ENCODE measurements at places on chromosomes 6 and 20.

- no peak for DNase-seq
Measured at GRCh38 chr6:36117658-36118549, 12.4 kb upstream of the MAPK13 start.

- no peak for DNase-seq
Measured at GRCh38 chr6:139567095-139567494, 192.6 kb upstream of the CITED2 start.

DNA sequence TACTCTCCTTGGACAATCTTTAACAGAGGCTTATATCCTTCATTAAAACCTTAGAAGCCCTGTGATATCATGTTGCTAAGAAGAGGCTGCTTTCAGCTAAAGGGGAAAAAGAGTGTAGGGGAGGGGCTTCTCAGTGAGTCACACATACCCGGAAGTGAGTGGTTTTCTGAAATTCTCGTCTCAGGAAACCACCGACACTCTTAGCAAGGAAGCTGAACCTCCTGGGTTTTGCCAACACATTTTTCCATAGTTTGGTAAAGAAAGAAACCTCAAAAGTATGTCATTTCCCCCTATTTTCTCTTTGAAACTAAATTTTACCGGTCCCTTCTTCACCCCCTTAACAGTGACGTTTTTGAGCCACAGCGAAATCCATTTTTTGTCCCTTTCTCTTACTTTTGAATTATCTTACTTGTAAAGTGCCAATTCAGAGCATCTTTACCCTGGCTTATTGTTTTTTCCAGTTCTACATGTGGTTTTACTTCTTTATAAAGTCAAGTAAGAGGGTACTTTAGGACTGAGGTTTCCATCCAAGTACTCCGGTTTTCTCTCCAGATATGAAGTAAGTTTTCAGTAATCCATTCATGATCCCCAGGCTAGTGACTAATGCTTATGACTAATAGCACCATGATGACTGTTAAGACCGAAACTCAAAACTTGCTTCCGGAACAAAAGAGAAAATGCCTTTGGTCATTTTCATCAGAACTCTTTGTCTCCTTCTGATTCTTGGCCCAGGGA is 219.3 kb downstream of the ARHGAP18 start:
- DNase-seq = no peak

DNA sequence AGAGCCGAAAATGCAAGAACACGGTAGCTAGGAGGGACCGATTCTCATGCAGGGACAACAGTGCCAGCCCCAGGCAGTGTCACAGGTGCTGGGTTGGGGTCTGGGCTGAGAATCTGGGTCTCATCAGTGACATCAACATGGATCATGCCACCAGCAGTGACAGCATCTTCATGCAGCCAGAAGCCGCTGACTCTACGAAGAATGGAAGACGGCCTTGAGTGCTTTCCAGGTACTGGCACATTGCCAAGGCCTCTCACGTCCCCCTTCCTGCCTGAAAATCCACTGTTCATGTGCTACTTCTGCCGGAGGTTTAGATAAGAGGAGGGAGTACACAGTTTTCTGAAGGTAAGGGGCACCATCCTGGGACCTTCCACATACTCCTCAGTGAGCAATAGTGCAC is 141.1 kb upstream of the FOXQ1 start:
- no peak for DNase-seq

- DNase-seq = no peak
Measured at GRCh38 chr6:14222956-14223355, 105.4 kb downstream of the CD83 start.

- peak; percentile 92 for DNase-seq
Measured at GRCh38 chr6:7150381-7151064, 42.8 kb downstream of the RREB1 start.

DNA sequence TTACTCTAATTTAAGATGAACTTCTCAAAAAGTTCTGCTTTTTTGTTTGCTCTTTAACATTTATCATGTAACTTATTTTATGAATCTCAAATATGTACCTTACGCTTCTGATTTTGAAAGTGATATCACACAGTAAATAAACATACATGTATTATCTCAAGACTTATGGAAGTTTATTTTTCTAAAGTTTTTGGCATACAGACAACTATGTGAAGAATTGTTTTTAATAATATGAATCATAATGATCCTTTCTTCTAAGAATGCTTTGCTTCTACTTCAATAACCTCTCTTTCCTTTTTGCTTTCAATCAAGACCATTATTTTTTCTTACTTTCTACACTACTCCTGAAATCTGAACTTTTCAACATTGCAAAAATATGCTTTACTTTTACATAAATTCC is 816.4 kb downstream of the EYS start:
- DNase-seq = no peak

DNA sequence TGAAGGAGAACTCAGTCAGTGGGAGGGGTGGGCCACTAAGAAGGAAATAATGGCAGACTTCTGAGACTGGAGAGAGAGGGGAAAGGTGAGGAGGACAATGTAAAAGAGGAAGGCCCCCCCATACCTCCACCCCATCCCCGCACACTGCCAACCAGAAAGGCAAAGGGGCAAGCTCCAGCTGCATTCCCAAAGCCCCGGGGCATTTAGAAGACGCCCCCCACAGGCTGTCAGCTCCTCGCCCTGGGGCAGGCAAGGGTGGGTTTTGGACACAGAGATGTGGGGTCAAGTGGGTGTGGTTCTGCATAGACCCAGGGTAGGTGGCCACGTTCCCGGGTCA is 20.8 kb upstream of the SLC22A7 start:
- DNase-seq = no peak

DNA sequence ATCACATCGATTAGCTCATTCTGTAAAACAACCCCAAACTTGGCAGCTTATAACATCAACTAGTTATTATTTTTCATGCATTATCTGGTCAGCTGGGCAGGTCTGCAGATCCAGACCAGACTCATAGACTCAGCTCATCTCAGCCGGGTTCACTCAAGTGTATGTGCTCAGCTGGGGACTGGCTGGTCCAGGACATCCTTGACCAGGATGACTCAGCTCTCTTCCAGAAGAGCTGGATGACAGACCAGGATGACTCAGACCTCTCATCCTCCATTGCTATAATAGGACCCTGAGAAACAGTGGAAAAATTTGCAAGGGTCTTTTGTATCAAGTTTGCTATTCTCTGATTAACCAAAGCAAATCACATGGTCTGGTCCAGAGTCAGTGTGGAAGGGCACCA is 312.5 kb upstream of the PLCB4 start:
- DNase-seq = peak; percentile 77

DNA sequence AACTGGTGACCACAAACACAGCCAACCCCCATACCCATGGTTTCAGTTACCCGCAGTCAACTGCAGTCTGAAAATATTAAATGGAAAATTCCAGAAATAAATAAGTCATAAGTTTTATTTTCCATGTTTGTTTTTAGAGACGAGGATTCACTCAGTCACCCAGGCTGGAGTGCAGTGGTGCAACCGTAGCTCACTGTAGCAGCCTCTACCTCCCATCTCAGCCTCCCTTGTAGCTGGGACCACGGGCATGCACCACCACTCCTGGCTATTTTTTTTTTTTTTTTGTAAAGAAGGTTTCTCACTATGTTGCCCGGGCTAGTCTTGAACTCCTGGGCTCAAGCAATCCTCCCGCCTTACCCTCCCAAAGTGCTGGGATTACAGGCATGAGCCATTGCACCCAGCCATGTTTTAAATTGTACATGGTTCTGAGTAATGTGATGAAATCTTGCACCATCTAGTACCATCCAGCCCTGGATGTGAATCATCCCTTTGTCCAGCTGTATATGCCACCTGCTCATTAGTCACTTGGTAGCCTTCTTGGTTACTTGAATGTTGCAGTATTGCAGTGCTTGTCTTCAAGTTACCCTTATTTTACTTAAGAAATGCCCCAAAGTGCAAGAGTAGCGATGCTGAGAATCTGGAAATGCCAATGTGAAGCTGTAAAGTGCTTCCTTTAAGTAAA is 14.5 kb downstream of the CSNK2A1 start:
- no peak for DNase-seq

DNA sequence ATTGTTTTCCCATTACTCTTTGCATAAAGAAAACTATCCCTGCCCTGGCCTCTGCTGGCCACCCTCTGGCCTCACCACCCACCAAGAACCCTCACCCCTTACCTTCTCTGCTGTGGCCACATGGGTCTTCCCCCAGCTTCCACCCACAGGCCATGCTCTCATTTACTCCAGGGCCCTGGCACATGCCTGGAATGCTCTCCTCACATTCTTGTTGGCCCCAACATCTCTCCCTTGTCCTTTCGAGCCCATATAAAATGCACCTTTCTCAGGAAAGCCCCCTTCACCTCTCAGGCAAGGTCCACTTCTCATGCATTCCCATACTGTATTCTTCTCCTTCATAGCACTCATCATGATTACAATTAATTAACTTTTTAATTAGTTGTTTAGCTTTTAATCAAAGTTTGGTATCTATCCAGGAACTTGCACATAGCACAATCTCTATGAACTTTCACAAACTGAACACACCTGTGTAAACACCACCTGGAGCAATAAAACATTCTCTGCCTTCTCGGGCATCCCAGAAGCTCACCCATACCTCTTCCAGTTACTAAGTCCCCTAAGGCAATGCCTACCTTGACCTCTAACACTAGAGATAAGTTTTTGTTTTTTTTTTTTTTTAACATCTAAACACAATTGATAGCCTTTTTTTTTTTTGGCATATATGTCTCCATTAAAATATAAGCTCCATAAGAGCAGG is 617.2 kb downstream of the PTPRT start:
- no peak for DNase-seq

GRCh38 chr6:8108031-8108660 is 5.8 kb upstream of the EEF1E1 start:
- peak; percentile 4 for DNase-seq

GRCh38 chr6:98583506-98583905 is 250.9 kb upstream of the POU3F2 start:
- no peak for DNase-seq
